ENCODE measurements at places on chromosomes 12 and 14. TPM values are rescaled to one million over a fixed set of nuclear protein-coding genes. Genes with fewer than 3 reads are reported as not detected.

PPM1H gene
- polyA plus RNA-seq, result 31.2 TPM

BEGAIN gene
- polyA plus RNA-seq, result 1.5 TPM

CD69 gene
- polyA plus RNA-seq, result 1.2 TPM

LRRC43 gene
- 5.2 TPM for polyA plus RNA-seq

OR6C68 gene
- polyA plus RNA-seq, result not detected

GRCh38 chr14:30855345-30856037, 18.9 kb upstream of the COCH start:
- DNase-seq, result no peak

DNA sequence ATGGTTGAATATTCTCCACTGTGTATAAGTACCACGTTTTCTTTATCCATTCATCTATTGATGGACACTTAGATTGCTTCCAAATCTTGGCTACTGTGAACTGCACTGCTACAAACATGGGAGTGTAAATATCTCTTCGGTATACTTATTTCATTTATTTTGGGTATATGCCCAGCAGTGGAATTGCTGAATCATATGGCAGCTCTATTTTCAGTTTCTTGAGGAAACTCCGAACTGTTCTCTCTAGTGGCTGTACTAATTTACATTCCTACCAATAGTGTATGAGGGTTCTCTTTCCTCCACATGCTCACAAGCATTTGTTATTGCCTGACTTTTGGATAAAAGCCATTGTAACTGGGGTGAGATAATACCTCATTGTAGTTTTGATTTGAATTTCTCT, 623.1 kb upstream of the LRFN5 start:
- DNase-seq, result no peak

DNA sequence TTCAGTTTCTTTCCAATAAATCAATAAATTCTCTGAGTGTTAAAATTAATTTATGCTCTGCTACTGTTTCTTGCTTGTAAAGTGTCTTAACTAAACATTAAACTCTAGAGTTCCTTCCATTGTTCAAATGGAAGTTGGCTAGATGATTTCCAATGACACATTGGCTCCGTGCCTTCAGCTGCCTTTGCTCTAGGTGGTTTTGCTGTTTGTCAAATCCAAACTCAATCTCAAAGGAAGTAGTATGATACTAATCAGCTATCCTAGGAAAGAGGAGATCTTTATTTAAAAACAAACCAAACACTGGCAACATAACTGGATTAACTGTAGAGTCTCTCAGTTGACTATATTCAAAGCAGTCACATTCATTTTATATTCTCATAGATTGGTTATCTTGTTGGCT, 356.4 kb downstream of the FOXG1 start:
- no peak for DNase-seq

DNA sequence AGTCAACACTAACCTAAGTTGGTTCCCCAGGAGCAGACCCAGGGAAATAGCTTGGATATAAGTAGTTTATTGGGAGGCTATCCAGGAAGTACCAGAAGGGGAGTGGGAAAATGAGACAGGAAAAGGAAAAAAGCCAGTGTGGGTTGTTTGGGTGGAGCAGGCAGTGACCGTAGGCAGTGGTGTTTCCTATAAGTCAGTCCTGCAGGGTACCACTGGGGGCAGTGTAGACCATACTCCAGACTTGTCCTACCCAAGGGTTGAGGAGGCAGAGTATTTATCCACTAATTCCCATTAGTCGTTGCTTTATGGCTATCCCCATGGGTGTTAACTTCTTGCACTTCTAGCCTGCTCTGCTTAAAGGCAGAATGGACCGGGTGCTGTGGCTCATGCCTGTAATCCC, 6.4 kb upstream of the CCDC60 start:
- no peak for DNase-seq

GRCh38 chr12:19848421-19848820, 409.1 kb downstream of the AEBP2 start:
- no peak for DNase-seq

DNA sequence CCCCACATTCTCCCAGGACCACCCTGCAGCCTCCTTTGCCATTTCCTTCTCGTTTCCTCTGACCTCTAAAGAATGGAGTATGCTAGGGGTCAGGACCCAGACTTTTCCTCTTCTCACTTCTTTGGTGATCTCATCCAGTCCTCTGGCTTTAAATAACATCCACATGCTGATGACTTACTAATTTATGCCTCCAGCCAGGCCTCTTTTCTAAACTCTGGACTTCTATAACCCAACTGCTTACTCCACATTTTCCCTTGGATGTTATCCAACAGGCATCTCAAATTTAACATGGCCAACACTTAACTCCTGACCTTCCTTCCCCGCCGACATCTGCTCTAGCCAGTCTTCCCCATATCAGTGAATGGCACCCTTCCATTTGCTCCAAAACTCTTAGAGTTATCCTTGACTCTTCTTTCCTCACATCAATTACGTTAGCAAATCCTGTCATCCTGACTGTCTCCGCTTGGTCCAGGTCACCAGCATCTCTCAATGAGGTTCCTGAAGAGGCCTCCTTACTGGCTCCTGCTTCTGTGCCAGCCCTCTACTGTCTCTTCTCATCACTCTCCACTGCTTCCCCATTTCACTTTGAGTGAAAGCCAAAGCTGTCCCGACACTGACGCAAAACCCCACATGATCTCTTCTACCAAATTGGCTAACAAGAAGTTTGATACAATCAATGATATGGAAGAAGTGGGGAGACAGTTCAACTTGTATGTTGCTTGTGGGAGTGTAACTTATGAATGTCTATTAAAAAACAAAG, 42.7 kb downstream of the TMBIM6 start:
- DNase-seq, result no peak

DNA sequence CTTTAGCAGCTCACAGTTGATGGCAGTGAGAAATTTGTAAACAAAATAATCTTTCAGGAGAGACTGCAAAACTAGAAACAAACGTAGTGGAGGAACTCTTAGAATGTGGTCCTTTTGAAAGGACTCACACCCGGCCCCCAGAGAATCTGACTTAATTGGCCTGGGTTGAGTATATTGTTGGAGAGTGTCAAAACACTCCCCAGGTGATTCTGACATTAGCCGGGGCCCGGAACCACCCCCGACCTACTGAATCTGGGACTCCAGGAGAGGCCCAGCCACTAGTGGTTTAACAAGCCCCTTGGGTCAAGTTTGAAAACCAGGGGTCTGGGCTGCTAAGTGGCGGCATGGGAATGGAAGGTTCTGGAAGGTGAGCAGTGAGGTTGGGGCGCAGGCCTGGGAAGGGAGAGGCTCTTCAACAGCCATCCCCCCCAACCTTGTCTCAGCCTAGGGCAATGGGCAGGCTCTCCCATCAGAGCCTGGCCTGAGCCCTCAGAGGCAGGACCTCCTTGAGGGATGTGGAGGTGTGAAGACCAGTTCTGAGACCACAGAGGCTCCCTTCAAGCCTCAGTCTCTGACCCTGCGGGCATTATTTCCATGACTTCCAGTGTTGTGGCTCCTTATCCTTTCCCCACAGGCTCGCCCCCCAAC, 1.1 kb upstream of the ELK3 start:
- DNase-seq, result no peak

GRCh38 chr12:20232931-20233675, 135.2 kb upstream of the PDE3A start:
- no peak for DNase-seq

DNA sequence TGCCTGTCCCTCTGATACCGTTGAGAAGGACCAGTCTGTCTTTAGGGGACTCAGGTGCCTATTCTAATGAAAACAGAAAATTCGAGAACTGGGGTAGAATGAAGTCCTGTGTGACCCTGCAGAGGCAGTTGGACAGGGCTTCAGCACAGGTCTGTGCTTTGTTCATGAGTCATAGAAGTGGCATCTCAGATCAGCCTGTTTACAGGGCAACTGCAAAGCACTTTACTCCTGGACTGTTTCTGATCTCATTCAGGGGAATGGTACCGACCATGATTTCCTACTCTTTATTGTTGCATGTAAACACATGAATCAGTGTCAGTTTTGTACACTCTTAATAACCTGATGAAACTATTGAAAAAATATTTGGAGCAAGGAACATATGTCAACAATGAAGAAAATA, 1517.0 kb downstream of the AACS start:
- no peak for DNase-seq

GRCh38 chr12:72146495-72146894, 125.7 kb upstream of the TRHDE start:
- no peak for DNase-seq

DNA sequence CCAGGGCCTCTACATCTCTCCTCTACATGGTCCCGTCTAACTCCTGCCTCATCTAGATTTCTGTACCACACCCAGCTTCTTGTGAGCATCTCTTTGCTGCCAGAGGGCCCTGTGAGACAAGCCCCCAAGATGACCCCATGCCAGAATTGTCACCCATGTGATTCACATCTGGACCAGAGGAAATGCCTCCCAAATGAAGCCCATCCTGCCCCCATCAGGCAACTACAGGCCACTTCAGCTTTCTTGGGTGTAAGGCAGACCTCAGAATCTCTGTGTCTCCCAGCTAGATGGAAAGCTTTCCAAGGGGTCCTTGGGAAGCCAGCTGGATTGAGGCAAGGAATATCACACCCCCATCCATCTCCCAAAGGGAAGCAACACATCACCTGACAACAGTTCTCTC, 9.3 kb upstream of the OAS3 start:
- no peak for DNase-seq

DNA sequence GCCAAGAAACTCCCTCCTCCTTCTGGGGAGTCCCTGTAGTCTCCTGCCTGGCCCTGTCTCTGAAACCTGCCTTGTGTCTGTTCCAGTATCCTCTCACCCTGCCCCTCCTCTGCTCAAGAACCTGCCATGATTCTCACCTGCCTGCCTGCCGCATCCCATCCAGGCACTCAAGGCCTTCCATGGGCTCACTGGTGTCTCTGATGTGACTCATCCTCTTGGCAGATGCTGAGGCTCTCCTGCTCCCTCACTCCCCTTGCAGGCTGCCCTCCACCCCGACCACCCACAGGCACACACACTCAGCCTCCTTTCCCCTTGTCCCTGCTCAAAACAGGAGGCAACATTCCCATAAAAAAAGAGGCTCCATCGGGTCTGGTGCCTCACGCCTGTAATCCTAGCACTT, 5.8 kb upstream of the BEGAIN start:
- no peak for DNase-seq

GRCh38 chr12:12749433-12749832, 32.3 kb downstream of the CDKN1B start:
- DNase-seq, result no peak

GRCh38 chr14:104147346-104148125, 9.1 kb downstream of the KIF26A start:
- no peak for DNase-seq

- no peak for DNase-seq
These were observed 14.6 kb downstream of the GPR84 start for GRCh38 chr12:54349679-54350078.

DNA sequence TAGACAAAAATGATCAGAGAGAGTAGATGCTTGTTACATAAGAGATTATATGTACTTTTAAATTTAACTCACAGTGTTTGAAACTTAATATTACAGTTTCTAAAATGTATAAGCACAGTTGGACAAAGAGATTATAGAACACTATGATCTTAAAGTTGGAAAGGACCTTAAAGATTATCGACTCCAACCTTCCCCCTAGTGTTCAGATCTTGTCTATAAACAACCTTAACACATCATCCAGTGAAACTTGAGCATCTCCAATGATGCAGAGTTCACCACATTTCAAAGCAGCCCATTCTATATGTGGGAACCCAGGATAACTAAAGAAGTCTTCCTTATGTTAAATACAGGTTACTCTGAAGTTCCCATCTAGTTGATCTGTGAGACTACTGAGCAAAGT, 480.8 kb downstream of the RMST start:
- no peak for DNase-seq

GRCh38 chr12:116502141-116502725, 56.9 kb upstream of the MAP1LC3B2 start:
- DNase-seq, result no peak

DNA sequence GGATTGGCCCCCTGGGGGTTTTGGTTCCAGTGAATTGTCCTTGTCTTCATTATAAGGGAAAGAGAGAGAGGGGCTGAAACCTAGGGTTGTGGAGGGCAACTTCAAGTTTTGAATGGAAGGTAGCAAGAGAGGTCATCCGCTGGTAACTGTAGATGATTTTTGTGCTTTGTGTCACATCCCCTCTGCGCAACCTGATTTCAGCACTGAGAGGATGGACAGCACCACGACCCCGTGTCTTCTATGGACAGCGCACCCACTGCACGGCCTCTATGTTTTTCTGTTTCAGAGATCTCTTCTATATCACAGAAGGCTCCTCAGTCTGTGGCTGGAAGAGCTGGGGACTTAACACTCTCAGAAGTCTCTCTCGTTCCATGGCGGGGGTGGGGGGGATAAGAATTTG, 127.0 kb upstream of the RPH3A start:
- peak; percentile 13 for DNase-seq
